ENCODE measurements at places on chromosomes 2 and 18. TPM values are rescaled to one million over a fixed set of nuclear protein-coding genes. Genes with fewer than 3 reads are reported as not detected.

- no peak for DNase-seq
Measured at GRCh38 chr18:80228051-80228848, 19.1 kb downstream of the PARD6G start.

CYTIP gene
- 302 TPM for total RNA-seq

OSBPL6 gene
- 3.7 TPM for total RNA-seq

DNA sequence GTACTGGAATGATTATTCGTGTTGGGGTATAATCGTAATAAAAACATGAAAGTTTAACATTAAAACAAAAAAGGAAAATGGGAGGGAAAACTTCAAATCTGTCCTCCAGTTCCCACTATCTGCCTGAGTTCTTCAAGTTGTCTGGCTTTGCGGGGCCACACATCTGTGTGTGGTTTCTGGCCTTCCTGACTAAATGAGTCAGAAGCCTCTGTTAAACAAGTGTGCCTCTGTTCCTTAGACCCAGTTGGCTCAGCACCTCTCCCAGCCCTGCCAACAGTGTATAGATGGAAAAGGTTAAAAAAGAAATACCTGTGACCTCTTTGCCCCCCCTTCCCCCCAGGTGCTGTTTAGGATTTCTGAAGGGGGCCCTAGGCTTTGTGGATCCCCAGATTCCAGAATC lies 30.2 kb downstream of the XDH start:
- DNase-seq = no peak

EMILIN1 gene
- 0.76 TPM for total RNA-seq

DNA sequence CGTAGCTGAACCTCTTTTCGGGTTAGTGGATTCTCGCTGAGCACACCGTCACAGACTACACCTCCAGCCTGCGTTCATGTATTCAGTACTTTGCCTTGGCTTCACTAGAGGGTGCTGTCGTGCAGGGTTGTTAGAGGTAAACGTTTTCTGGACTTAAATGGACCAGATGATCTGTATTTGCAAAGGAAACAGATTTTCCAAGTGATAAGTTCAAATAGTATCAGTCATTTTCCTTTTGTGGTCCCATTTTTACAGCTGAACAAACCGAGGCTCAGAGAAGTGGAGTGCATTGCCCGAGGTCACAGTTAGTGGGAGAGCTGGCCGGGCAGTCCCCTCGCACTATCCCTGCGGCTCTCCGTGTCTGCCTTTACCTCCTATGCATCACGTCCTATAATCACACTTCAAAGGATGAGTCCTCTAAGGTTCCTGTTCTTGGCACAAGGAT lies 125.9 kb downstream of the MAP4K4 start:
- peak; percentile 67 for DNase-seq

DNA sequence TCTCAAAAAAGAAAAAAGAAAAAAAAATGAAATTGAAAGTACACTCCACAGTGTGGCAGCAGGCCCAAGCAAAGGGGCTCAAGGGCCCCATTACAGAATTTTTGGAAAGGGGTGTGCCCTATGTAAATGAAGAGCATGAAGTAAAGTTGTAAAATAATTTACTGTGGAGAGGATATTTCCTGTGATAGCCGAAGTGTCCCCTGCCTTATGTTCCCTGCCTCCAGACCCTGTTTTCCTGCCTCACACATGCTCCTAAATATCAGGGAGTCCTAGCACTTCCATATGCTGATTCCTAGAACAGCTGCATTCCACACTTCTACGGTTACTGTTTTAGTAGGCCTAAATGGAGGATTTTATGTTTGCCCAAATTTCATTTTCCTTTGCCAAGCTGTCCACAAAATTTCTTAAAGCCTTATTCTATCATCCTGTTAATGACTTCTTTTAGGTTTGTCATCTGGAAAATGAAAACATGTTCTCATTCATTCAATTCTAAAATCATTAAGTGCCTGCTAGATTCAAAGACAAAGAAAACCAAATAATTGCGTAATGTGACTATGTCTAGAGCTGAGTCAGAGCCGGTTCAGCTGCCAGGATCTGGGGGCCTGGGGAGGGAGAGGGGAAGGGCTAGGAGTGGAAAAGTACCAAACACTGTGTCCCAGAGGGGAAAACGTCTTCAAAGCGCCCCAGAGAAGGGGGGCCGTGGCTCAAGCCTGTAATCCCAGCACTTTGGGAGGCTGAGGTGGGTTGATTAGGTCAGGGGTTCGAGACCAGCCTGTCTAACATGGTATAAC lies 25.9 kb upstream of the IMPA2 start:
- no peak for DNase-seq

Data from activated naive CD8-positive, alpha-beta T cell treated with anti-CD3 and anti-CD28 coated beads for 36 hours (primary cell).